Hippocampal formation (tissue), 2 donors: ENCODE measurements at places on chromosomes 3 and 15.

DNA sequence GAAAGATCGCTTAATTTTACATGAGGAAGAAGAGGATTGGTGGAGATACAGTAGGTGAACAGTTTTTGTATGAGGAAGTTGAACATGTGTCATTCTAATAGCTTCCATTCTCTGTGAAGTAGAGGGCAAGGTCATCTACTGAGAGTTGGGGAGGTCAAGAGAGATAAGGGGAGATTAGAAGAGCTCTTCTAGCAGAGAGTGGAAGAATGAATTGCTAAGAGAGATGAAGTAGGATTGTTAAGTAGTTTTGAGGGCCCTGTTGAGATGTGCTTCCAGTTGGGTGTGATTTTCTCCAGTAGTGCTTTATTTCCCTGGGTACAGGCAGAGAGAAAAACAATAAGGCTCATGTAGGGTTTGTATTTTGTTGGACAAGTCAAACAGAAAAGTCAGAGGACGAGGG, 5.2 kb downstream of the OPA1 start:
- DNase-seq = no peak

- DNase-seq = no peak
These were observed 4.0 kb downstream of the RASSF1 start for GRCh38 chr3:50336452-50337174.

- no peak for DNase-seq
These were observed 151.5 kb downstream of the B3GALNT1 start for GRCh38 chr3:160953686-160954085.

GRCh38 chr3:43019006-43019809, 40.1 kb downstream of the GASK1A start:
- no peak for DNase-seq
